Ascending aorta (tissue), 2 donors: ENCODE measurements at places on chromosomes 5 and 9.
A peak's percentile ranks its signal among the peaks of the same experiment; 100 is the strongest.

DNA sequence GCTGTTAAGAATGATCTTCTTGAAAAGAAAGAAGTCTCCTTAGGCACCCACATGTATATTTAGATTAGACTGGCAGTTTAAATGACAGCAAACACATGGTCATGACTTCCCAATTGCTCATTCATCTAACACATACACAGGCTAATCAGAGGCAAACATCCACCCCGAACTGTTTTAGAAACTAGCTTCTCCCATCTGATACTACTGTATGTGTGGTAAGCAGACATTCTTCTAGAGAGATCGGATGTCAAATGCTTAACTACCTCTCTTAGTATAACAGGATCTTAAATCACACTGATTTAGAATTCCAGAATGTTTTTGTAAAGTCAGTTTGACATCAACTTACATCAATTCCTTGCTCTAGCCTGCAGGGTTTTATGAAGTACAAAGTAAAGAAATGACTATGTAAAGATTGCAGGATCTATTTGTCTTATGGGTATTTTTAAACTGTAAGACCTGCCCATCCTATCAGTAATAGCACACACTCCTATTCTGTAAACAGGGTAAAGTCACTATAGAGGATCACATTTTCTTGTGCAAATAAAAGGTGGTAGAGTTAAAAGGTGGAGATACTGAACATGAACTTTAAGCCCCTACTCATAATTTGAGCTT lies 239.7 kb downstream of the MLLT3 start:
- no peak for DNase-seq

GRCh38 chr5:180975338-180975737 lies 13.3 kb upstream of the BTNL3 start:
- DNase-seq: no peak

- no peak for DNase-seq
These were observed 333.5 kb downstream of the CHSY3 start for GRCh38 chr5:130237721-130238120.

GRCh38 chr5:151068433-151069197 lies 12.2 kb downstream of the TNIP1 start:
- DNase-seq: no peak

GRCh38 chr5:38846379-38847011 lies 683 bp downstream of the OSMR start:
- no peak for DNase-seq

DNA sequence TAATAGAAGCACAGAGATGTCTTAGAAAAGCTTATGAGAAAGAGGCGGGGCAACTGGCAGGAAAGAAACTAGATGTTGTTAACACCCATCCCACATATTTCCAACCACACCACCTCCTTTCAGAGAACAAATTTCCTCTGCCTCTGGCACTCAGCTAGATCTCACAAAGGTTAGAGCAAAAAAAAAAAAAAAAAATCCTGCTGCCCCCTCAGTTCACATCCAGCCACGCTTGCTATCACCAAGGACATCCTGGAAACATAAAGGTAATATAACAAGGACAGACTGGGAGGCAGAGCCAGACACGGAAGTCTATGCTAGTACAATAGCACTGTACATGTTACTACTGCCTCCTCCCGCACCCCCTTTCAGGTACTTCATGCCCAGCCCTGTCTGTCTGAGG lies 238.0 kb upstream of the PTGER4 start:
- no peak for DNase-seq

DNA sequence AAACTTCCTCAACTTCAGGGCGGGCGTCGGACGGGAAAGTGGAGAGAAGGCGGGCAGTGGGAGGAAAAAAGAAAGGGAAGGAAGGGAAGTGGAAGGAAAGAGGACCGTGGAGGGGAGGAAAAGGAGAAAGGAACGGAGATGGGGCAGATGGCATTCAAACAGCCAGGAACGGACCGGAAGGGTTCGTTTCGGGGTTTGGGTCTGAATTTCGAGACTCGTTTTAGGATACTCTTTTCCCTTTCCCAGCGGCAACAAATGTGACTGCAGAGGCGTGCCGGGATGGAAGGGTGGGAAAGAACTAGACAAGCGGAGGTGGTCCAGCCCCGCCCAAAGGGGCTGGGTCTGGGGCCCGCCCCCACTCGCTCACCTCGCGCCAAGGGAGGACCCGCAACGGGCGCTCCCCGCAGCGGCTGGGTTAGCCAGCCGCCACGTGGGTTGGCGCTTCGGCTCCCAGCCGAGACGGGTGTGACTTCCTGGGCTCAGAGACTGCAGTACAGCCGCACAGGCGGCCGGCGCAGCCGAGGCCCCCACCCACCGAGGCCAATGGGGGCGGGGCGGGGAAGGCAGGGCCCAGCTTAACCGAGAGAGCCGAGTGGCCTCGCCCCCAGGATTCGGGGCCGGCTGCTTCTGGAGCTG lies 2.7 kb downstream of the VCAN start:
- peak; percentile 96 for DNase-seq

- DNase-seq: no peak
These were observed 8.4 kb upstream of the KIF12 start for GRCh38 chr9:114107286-114108001.

- DNase-seq: no peak
These were observed 303.1 kb upstream of the PANK3 start for GRCh38 chr5:168882283-168882682.

DNA sequence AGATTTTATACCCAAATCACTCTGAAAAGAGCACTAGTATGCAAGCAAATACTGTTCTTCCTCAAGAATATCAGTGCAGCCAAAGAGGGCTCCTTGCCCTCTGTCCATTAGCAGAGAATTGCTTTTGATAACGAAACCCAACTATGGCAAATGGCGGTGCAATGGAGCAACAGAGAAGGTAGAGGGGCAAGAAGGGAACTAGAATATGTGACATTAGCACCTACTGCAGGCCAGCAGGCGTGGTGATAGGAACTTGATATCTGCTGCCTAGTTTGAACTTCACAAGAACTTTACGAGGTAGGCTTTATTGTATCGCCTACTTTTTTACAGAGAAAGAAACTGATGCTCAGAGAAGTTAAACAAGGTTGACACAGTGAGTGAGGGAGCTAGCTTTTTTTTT lies 66.1 kb downstream of the APBA1 start:
- no peak for DNase-seq

- DNase-seq: no peak
These were observed 12.3 kb downstream of the IFNA21 start for GRCh38 chr9:21154018-21154608.

GRCh38 chr9:131278702-131279111 lies 2.4 kb upstream of the FAM78A start:
- no peak for DNase-seq

DNA sequence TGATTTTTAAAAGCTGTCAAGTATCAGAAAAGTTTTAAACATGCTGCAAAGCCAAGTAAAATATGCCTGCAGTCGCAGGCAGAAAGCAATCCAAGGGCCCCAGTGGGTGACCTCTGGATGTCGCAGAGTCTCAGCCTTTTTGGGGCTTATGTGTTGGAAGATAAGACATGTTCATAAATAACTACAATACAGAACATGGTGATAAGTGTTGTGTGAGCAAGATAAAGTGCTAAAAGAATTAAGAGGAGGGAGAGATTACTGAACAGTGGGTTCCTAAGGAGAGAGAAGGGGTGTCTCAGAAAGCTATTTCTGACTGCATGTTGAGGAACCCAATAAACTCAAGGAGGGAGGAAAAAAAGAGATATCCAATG lies 78.9 kb upstream of the ADRB2 start:
- no peak for DNase-seq

DNA sequence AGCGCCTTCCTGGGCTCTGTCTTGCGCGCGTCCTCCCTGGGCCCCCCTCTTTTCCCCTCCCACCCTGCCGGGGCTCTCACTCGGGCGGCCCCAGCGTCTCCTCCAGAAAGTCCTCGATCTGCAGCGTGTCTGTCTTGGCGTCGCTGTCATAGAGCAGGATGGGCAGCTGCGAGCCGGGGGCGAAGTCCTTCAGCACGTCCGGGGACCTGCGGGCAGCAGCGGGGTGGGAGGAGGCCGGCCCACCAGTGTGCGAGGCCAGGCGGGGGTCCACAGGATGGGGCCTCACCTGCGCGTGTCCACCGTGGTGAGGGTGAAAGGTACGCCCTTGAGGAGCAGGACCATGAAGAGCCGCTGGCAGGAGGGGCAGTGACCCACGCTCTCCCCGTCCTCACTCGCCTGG lies 1.0 kb downstream of the CLIC3 start:
- DNase-seq: no peak

DNA sequence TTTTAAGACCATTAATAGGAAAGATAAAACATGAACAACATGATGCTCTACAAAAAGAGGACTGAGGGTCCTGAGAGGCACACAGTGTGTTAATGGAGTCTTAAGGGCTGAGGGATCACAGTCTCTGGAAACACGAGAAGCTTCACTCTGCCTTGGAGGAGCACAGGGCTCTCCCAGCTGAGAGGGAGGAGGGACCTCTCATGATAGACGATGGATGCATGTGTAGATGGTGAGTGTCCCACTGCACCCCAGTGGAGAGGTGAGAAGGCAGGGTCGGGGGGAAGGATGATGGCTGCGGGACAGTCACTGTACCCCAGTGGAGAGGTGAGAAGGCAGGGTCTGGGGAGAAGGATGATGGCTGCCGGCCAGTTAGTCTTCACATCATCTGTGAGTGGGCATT lies 613.4 kb downstream of the IRX1 start:
- no peak for DNase-seq

- no peak for DNase-seq
These were observed 924 bp upstream of the NEURL1B start for GRCh38 chr5:172640139-172640538.

- no peak for DNase-seq
These were observed 57.1 kb upstream of the FUBP3 start for GRCh38 chr9:130522233-130522808.

GRCh38 chr5:10778179-10778910 lies 17.3 kb upstream of the DAP start:
- DNase-seq: no peak

DNA sequence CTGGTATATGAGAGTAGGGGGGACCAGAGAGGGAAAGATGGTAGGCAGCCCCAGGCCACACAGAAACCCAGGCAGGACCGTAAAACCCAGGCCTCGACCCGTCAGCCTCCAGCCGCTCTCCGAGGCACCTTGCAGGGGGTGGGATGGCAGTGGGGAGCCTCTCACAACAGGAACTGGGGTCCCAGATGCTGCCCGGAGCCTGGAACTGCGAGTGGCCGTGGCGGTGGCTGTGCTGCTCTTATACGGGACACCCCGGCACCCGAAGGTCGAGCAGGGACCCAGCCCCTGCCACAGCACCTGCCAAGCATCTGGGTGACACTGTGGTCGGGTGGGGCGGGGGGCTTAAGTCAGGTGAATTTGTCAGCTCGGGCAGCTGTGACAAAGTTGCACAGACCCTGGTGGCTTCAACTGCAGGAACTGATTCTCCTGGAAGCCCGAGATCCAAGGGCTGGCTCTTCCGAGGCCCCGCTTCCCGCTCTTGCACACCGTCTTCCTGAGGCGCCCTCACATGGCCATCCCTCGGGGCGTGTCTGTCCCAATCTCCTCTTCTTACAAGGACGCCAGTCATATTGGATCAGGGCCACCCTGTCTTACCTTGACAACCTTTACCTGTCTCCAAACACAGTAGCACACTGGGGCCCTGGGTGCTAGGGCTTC lies 47.6 kb upstream of the EGFL7 start:
- DNase-seq: no peak

- DNase-seq: no peak
These were observed 121.3 kb downstream of the FGF10 start for GRCh38 chr5:44267909-44268308.

DNA sequence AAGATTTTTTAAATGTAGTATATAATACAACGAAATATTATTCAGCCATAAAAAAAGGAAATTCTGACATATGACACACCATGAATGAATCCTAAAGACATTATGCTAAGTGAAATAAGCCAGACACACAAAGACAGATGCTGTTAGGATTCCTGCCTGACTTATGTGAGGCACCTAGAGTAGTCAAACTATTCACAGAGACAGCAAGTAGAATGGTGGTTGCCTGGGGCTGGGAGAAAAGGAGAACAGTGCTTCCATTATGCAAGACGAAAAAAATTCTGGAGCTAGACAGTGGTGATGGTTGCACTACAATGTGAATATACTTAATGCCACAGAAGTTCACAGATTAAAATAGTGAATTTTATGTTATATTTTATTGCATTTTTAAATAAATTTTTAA lies 66.8 kb downstream of the SPOCK1 start:
- no peak for DNase-seq

GRCh38 chr9:96430377-96430776 lies 12.2 kb upstream of the ZNF367 start:
- DNase-seq: no peak

DNA sequence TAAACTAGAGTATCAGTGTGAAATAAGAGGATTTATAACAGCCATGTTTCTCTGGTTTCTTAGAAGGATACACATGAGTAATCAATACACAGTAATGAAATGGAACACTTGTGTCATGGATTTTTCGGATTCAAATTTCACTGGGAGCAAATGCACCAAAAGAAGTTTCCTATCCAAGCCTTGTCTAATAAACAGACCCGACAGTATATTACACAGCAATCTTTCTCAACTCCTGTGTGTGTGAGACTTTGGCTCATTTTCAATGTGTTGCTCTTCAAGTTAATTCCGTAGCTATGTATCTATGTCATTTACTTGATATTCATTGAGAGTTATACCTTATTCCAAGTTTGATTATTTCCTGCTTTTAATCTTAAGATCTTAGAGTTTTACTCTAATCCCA lies 930.2 kb downstream of the MAT2B start:
- DNase-seq: no peak

GRCh38 chr9:8613346-8613825 lies 813.8 kb upstream of the DMAC1 start:
- DNase-seq: no peak

DNA sequence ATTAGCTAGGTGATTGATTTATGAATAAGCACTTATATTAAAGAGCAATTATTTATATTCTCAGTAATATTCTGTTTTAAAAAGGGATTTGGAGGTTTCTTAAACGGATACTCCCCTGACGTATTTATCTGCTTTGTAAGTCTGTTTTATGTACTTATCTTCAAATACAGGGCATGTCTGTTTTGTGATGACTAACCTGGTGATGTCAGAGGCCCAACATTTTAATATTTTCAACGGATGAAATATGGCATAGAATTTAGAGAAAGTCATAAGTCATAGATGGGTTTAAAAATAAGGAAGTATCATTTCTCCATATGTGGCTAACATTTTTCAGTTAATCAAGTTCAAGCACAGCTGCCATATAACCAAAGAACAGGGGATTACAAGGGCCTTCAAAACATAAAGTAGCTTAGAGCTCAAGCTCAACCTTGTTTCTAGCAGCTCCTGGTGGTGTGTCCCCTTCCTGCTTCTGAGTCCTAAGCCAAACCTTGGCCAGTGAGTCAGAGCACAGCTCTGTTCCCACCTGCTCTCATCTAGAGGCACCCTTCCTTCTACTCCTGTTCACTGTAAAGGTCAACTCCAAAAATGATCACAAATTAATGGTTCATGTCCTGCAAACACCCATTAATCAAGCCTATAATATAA lies 131.4 kb downstream of the OXCT1 start:
- DNase-seq: no peak

DNA sequence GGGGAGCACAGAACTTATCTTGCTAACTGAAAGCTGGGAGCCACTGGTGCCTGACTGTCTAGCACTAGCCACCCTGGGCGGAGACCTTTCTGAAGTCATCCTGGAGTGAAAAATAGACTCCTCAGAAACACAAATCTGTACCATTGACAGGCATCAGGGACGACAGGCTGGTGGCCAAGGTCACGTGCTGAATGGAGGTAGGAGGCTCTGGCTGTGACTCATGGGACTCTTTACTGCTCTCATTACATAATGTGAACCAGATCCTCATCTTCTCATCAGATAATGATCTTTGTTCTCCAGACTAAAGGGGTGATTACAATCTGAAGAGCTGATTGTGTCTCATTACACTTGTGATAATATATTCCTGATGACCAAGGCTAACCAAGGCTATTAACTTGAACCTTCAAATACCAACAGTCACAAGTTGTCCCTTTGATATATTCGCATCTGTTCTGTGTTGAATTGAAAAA lies 91.8 kb downstream of the SEMA5A start:
- no peak for DNase-seq
